Stimulated activated CD8-positive, alpha-beta memory T cell treated with anti-CD3 and anti-CD28 coated beads, Interleukin-2, amount 100 ng/mL, for 1 hour (primary cell): ENCODE measurements at places on chromosomes 12 and 14.

DNA sequence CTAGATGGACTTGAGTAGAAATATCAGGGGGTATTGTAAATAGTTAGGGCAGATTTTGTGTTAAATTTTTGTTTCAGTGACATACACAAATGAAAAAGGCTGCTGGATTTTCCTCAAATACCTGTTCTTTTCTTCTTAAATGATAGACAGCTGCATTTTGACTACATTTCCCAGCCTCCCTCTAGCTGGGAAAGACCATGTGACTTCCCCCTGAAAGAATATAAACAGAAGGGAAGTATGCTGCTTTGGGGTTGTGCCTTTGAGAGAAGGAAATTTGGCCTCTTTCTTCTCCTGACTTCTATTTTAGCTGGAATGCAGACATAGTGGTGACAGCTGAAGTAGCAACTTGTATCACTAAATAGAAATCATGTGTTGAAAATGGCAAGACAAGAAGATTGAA is 476.1 kb upstream of the SYT1 start:
- no peak for DNase-seq

DNA sequence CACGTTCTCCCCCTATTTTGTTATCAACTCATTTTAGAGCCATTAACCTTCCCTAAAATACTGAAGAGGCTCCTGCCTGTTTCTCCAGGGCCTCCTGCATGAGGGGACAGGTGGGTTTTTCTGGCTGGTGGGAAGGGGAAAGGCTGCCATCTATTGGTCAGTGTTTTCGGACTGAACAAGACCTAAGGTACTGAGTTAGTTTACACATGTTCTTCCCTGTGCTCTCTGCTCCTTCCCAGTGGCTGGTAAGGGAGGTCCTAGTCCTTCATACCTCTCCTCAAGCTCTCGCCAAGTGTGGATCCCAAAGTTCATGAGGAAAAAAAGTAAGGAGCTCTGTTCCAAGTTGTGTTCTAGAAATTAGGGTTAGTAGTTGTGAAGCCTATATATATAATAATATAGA is 357.5 kb downstream of the FSCB start:
- DNase-seq: no peak

GRCh38 chr12:102883204-102883799 is 33.7 kb downstream of the PAH start:
- DNase-seq: no peak

- no peak for DNase-seq
Observed at GRCh38 chr12:98280621-98281020, 234.8 kb upstream of the TMPO start.

GRCh38 chr12:100497105-100497795 is 23.6 kb downstream of the NR1H4 start:
- no peak for DNase-seq

DNA sequence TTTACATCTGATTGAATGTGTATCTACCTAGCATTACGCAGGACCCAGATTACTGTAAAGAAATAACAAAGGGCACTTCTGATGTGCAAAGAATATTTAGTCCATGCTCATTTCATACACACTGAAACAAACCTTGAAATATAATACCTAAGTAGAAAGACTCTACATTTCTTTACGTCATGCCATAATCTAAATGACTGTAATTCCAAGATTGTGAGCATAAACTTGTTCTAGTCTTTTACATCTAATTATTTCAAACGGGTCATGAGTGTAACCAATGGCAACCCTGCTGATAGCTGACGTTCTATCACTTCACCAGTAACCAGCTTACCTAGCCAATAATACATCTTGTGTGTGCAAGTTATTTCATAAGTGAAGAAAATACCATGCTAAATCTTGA is 433.8 kb downstream of the PRKD1 start:
- no peak for DNase-seq

DNA sequence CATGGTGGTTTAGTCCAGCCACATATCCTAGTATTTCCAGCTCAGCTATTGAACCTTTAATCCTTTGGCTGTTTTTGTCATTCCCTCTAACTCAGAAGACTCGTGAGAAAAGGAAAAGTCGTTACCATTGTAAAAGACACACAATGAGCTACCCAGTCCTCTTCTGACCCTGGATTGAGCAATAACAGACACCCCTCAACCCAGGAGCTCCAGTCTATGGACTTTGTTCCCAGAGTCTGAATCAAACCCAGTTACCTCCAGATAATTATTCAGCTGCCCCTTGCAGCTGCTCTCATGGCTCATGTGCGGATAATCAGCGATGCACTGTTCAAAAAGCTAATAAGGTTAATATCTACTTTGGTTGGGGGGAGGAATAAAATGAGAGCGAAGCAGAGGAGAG is 402.4 kb downstream of the BTG1 start:
- DNase-seq: no peak

DNA sequence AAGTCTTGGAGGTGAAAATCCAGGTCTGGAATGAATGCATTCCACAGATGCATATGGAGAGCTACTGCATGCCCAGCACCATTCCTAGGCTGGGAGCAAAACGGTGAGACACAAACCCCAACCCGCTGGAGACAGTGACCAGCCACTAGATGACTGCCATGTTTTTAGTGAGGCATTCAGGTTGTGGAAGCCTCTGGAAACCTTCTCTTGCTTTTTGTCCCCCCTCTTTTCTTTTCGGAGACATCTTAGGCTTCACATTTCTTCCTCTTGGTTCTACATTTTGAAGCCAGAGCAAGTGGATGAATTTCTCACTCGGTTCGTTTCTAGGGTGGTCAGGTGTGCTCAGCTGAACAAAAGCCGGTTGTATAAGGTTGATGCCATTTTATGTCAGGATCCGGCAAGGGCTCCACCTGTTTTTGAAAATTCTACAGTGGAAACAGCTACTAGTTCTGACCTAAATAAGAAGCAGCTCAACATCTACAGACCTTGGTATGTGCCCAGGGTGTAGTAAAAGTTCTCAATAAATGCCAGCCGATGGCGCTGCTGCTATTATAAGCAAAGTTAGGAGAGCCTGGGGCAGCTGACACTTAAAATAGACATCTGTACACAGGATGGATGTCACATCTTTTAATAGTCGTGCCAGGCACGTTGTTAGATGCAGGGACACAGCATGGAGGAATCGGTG is 1.8 kb upstream of the ZNF839 start:
- DNase-seq: no peak

DNA sequence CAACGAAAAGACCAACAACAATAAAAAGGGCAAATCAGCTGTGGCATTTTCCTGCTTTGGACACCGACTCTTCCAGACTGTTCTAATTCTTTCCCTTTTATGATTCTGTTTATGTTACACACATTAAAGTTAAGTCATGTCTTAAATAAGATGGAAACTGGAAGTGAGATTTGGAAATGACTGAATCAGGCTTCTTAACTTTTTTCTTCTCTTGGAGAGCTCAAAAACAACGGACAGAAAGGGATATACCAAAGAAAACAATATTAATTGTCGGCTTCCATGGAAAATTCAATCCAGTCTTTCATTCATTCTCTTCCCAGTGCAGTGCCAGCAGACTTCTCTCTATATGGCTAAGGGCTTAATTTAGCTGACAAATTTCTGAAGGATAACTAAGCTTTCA is 214.9 kb upstream of the DDHD1 start:
- DNase-seq: no peak

DNA sequence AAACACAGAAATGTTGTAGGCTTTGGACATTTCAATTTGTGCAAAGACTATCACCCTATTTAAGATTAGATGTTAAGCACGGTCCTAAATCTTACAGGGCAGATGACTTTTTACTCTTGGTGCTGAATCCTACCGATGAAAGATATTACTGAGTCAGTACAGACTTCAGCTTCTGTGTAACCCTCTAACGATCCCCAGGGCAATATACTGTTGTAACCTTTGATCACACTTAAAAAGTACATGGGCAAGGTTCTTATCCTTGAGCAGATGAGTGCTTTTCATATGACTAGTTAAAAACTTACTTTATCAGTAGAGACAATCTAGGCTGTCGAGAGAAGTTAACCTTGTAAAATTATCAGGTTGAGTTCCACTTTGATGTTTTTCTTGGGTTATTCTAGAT is 22.5 kb downstream of the PDE3A start:
- no peak for DNase-seq

- DNase-seq: no peak
Observed at GRCh38 chr14:86777963-86778602, 1214.9 kb downstream of the GALC start.

DNA sequence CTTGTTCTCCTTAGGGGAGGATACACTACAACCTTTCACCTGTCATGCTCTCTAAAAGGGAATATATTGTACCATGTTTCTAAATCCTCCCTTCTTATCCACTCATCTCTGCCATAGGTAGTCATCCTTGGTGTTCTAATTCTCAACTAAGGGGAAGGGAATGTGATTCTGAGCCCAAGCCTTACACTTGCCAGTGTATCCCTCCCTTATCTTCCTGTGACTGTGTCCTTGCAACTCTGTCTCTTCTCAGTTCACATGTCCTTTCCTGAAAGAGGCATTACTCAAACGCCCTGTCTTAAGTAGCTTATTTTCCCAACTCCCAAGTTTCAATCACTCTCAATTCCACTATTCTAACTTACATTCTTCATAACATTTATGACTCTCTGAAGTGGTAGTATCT is 44.5 kb upstream of the SYT10 start:
- no peak for DNase-seq

DNA sequence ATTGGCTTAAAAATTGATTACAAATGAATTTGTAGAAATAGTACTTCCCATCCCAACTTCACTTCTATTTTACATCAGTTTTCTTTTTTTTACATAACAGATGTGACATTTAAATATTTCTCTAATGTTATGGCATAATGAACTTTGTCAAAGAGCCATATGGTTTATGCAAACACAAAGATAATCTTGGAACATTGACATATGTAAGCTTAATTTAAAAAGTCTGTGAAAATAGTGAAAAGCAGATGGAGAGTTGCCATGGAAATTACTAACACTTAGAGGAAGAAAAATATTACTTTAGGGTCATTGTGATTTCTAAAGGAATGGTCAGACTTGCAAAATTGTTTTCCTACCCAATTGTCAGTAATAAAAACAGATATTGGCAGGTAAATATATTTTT is 232.4 kb downstream of the AEBP2 start:
- DNase-seq: no peak

DNA sequence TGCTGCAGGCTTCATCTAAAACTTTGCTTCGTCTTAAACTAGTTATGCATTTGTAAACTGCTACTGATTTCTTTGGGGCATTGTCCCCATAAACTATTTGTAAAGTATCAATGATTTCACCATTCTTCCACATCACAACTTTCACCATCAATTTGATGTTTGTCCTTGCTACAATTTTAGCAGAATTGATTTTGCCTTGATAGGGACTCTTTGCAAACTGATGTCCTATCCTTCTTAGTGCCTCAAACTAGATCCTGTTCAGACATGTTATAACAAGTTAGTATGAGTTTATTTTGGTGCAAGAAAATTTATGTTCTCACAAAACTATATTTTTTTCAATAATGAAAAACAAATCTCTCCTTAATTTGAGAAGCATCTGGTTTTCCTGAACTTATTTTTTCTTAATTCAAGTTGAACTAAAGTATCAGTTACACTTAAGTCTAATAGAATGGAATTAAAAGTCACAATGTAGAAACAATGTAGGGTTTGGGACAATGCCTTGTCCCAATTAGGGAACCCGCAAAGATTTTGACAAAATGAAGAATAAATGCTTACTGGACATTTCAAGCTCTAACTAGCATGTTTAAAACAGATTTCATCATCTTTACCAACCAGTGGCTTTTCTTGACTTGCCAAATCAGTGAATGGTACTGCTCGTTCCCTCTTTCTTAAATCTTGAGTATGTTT is 10.1 kb upstream of the ARID4A start:
- DNase-seq: no peak

- DNase-seq: no peak
Observed at GRCh38 chr12:66144791-66145754, 14.5 kb upstream of the LLPH start.

- DNase-seq: no peak
Observed at GRCh38 chr12:86914721-86915120, 658.5 kb upstream of the MGAT4C start.
